ENCODE measurements at places on chromosomes 11 and 22.

GRCh38 chr22:49811020-49811791, 16.5 kb downstream of the BRD1 start:
- no peak for DNase-seq

GRCh38 chr11:31770011-31770700, 41.0 kb downstream of the PAX6 start:
- DNase-seq, result no peak

DNA sequence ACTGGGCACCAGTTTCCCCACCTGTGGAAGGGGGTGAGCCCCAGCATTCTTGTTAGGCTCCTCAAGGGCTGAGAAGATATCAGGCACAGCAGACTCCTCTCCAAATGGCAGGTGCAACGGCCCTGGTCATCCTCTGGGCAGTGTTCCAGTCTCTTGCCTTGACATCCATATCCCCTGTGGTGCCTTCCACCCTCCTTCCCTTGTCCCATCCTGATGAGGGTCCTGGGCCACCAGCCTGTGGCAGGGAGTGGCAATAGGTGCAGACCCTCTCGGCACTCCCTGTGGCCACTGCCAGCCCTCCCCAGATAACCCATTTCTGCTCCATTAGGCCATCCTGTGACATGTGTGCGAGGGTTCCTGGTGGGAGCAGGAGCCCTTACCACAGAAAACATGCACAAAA, 78.8 kb upstream of the NECTIN1 start:
- no peak for DNase-seq

DNA sequence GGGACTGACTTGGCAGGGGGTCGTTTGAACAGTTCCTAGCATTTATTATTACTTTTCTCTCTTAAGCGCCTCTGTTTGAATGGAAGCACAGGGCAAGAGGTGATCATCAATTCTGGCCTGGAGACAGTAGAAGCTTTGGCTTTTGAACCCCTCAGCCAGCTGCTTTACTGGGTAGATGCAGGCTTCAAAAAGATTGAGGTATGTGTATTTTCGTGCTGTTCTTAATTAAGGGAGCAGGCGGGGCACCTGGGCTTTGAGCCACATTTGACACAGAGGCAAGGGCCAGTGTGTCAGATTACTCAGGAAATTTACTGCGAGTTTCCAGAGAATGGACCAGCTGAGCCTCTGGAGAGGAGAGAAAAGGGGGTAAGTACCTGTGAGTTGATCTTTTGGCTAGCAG, 102.4 kb upstream of the SORL1-AS1 start:
- no peak for DNase-seq
